ENCODE measurements at places on chromosomes 7 and 10.

GRCh38 chr7:16422103-16422435 is 731 bp upstream of the CRPPA start:
- DNase-seq: no peak

GRCh38 chr10:11882646-11883375 is 59.7 kb downstream of the PROSER2 start:
- no peak for DNase-seq

DNA sequence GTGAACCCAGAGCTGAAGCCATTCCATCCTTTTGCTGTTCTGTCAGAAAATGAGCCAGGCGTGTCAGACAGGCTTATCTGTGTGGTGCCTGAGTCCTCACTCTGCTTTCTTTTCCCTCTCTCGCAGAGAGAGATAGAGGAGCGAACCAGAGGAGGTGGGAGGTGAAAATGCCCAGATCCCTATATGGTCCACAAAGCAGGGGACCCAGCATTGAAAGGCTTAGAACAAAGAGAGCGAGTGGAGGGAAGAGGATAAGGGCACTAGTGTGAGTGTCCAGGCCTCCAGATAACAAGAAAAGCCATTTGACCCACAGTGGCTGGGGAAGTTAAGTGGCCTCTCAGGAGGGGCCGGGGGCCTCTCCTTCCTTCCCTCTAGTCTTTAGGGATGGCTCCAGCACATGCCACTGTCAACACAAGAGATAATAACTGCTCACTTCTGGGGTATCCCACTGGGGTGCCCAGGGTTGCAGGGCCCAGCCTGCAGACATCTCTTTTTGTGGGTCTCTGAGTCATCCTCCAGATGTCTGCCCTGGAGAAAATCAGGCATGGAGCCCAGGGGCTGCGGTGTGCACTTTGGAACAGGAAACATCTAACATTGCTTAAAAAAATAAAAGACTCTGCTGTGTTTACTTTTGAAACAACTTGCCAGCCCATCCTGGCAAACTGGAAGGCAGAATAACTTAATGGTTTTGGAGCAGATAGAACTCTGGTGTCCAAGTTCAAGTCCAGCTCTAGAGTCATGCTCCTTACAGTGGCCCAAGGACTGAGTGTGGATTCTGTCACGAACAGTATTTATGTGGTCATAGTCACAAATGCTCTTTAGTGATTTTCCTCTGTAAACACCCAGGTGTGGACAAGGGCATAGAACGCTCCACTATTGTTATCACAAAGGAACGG is 189.5 kb downstream of the CXCL12 start:
- DNase-seq: no peak

DNA sequence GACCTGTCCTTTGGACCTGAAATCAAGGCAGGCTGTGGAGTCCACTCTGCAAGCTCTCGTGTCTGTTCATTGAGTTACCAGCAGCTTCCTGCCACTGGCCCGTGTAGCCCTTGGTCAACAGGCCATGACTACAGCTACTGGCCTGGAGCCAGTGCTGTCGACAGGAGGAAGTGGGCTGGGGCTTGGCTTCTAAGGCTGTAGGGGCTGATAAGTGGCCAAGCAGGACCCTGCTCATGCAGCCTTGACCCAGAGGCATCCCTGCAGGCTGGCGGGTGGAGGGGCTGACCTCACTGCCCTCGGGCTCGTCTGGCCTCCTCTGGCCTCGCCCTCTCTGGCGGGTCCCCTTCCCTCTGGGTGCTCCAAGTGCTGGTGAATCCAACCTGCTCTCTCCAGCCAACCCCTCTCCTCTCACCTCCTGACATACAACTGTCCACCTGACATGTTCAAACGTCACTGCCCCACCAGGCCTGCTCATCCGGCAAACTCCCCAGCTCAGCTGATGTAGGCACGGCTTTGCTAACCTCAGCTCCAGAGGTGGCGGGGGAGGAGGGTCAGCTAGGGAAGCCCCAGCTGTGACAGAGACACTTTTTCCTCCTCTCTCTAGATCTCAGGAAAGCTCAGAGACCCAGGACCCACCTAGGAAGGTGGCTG is 188.6 kb upstream of the LYZL2 start:
- DNase-seq: no peak

DNA sequence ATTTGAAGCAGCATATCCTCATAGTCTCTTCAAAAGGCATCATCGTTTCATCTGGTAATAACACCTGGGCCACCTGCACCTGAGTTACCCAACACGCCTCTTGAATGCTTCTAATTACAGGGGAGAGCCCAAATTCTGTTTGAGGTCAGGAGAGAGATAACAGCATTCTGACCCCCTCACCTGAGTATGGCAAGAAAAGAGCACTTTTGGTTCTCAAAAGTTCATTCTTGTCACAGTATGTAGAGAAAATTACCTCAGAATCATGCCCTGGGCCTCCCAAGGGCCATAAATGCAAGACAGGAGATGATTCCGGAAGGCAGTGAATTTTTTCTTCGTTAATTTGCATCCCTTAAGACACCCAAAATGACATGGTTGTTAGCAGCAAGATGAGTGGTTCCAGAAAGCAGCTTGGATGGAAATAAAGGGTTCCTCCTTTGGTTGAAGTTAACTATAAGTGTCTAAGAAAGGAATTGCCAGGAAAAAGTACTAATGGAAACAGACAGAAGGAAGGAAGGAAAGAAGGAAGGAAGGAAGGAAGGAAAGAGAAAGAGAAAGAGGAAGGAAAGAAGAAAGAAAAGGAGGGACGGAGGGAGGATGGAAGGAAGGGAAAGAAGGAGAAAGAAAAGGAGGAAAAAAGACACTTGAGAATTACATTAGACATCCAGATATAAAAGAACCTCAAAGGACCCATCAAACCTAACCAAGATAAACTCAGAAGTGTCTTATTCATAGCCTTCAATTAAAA is 228.4 kb upstream of the RHOBTB1 start:
- no peak for DNase-seq

- DNase-seq: no peak
Observed at GRCh38 chr10:78309536-78310237, 276.0 kb downstream of the RPS24 start.

DNA sequence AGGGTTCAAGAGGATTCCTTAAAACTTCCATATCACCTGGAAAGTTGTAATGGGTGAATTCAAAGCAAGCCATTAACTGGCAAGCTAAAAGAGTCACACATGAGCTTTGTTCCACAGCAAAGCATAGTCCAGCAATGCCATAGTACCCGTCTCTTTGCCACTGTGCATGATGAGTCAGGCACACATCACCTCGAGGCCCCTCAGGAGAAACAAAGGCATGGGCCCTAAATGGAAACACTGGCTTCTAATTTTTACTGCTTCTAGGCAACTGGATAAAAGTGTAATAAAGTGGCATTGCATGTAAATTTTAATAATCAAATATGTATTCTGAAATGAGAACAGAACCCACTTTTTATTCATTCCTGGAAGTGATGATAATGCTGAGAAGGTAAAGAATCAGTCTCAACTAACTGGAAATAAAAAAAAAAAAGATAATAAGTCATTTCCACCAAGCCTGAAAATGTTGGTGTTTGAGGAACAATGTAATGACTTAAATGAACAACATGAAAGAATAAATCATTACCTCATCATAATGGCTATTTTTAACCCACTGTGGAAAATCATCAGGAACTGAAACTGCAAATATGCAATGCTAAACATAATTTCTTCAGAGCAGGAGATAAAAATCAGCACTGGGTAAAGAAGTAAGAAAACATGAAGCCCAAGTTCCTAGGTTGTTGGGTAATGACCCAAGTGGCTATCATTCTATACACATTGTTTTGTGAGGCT is 104.9 kb downstream of the CDK6 start:
- no peak for DNase-seq
